AML-193 (cell line): ENCODE measurements at places on chromosomes 11 and 22.

DNA sequence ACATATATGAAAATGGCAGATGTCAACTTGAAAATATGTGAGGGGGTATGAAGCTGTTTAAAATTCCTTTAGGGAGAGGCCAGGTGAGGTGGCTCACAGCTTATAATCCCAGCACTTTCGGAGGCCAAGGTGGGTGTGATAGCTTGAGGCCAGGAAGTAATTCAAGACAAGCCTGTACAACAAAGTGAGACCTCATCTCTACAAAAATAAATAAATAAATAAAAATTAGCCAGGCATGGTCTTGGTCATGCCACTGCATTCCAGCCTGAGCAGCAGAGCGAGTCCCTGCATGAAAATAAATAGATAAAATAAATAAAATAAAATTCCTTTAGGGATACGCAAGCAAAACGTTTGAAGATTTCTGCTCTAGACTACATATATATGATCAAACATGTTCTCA, 38.1 kb upstream of the FAM181B start:
- DNase-seq: no peak

DNA sequence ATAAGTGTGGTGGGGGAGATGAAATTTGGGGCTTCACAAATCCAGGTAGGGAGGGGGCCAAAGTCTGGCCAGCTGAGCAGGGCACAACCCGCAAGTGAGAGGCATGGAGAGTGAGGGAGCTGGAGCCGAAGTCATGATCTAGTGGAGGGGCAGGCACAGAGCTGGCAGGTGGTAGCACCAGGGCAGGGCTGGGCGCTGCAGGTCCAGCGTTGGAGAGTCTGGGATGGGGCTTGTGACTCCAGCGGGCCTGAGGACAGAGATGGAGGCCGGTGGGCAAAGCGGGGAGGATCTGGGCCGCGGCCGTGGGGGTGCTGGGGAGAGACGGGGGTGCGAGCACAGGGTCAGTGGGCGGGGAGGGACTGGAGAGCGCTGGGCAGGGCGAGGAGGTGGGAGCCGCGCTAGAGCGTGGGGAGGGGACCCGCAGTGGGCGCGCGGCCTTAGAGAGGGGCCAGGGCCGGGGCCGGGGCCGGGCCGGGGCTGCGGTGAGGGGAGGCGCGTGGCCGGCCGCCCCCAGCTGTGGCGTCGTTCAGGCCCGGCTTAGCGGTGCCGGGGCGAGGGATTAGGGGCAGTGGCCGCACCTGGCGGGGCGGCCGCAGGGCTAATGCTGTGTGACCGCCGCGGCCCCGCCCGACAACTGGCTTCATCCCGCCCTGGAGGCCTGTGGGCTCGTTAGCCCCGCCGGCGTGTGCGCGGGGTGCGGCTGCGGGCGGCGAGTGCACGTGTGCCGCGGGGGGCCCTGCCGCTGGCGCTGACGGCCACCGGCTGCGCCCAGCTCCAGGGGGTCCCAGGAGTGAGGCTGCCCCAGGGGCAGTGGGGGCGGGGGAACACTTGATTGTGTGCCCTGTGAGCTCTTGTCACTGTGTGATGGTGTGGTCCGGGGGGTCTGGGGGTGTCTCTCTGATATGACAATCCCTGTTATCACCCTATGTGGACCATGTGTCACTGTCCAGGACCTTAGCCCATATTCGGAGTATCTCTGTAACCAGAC, 23.6 kb upstream of the MYOD1 start:
- DNase-seq: no peak

DNA sequence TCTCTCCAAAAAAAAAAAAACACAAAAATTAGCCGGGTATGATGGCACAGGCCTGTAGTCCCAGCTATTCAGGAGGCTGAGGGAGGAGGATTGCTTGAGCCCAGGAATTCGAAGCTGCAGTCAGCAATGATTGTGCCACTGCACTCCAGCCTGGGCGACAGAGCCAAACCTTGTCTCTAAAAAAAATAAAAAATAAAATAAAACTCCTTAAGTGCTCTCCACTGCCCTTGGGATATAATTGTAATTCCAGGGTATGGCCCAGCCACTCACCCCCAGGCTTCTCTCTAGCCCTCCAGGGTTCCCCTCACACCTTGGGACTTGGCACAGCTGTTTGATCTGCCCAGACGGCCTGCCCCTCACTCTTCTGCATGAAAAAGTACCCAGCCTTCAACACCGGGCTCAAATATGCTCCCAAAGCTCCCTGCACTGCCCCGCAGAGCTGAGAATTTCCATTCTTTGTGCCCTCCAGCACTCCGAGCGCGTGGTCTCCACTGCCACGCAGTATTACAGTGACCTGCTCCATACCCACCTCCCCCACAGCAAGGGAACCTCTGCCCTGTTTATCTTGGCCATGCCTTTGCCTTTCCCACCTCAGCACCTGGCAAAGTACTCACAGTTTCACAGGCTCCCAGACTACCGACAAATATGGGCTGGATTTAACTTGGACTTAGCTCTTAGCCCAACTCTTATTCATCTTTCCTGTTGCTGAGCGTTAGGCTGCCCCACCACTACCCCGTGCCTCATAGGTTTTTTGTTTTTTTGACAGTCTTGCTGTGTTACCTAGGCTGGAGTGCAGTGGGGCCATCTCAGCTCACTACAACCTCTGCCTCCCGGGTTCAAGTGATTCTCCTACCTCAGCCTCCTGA, 7.6 kb upstream of the FTH1 start:
- DNase-seq: no peak

DNA sequence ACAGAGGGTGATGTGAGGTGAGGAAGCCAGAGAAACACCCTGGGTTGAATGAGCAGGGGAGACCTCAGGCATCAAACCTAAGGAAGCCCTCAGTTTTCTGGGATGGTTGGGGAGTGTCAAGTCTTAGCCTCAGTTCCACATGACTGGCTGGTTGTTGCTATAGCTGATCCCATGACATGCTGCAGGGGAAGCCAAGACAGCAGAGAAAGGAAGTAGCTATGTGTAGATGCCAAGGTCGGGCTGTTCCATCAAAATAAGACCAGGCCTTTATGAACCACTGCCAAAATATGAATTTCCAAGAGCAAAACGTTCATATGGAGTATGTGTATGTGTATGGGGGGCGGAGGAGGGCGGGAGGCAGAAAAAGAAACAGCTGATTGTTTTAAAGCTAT, 11.6 kb downstream of the CD59 start:
- no peak for DNase-seq

DNA sequence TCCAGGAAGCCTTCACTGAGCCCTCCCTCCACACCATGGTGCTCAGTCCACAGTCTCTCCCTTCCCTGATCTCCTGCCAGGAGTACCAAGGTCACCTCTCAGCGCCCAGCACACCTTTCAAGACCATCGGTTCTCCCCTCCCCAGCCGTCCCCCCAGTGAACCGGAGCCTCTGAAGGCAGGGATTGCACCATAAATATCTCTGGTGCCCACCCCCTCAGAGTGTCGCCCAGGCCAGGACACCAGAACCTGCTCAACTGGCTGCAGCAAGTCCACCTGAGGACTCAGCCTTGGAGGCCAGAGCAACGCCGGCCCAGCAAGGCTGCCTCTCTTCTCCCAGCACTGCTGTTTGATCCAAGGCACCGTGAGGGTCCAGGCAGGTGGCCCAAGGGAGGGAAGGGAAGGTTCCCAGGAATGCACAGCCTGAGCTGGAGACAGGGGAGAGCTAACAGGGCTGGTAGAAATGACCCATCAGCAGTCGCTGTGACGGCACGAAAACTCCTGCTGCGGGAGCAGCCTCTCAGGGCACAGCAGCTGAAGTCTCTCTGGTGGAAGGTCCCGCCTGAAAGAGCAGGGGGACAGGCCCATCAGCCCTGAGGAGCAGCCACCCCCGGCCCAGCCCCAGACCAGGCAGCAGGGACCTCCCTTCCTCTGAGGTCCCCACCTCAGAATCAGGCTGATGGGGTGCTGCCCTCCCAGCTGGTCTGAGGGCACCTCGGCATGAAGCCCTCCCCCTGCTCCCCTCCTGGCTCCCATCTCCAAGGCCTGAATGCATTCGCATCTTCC, 80.3 kb downstream of the BUD13 start:
- no peak for DNase-seq

- DNase-seq: no peak
These were observed 87.6 kb upstream of the TIMP3 start for GRCh38 chr22:32713737-32714457.

GRCh38 chr11:18010977-18011586, 1.8 kb downstream of the SERGEF start:
- DNase-seq: no peak

DNA sequence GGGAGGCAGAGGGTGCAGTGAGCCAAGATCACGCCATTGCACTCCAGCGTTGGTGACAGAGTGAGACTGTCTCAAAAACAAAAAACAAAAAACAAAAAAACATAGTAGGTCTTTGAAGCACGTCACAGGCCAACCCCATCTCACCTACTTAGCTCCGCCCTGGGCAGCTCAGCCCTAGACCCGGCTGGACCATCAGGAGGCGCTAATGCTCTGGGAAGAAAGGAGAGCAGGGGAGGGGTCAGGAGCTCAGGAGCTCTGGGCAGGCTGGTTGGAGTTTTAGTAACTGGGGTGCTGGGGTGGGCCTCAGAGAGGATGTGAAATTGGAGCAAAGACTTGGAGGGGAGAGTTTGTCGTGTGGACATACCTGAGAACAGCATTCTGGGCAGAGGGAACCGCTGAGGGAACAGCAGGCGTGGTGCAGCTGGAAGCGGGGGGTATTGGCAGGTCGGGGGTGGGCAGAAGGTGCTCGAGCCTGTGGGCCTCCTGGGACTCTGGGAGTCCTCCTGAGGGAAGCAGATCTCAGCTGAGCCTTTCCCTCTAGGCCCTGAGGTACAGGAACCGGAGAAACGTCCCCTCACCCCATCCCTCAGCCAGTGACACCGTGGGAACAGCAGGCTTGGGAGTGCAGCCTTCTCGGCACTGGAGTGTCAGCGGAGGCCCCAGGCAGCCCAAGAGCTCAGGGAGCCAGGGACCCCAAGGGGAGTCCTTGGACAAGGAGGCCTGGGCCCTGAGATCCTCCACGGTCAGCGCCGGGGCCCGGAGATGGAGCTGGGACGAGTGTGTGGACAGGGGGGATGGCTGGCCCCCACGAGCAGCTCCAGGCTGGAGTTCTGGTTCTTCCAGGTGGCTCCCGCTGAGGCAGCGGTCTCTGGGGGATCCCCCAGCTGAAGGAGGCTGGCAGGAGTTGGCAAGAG, 2.2 kb upstream of the RPS6KA4 start:
- DNase-seq: peak; percentile 44

DNA sequence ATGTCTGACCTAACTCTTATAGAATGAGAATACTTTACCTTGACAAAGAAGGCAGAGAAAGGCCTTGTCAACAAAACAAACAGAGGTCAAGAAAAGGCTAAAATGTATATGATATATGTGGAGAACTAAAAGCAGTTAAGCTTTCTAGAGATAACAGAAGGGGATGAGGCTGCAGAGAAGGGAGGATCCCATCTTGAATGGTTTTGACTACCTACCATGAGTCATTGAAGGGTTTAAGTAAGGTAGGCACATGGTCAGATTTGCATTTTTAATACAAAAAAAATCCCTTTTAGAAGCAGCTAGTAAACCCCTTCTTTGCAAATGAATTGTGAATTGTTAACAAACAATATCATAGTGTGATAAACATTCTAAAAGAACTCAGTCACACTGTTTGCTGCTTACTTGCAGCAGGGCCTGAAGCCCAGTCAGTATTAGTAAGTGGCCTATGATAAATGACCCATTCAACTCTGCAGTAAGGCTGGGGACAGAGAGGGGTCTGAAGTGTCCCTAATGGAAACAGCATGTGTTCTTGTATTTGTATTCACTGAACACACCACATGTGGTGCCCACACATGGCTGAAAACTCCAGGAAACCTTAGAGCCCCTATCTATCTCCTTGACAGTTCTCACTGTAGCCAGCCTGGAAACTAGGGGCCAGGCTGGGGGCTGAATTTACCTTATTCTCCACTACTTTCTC, 328.8 kb upstream of the PITPNB start:
- DNase-seq: no peak

DNA sequence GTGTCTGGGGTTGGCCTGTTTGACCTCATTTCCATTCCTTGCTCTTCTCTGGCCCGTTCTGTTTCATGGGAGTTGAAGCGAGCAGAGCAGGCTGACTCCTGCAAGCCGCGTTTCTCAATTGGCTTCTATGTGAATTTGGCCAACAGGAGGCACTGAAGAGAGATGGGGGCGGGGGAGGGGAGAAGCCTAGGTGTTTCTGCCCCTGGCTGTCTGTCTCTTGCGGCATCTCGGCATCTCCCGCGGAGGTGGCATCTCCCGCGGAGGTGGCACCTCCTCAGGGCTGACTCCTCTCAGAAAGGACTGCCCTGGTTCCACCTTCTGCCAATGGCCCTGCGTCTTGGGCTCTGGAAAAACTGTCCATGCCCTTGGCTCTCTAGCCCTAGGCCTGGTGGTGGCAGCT, 125.6 kb upstream of the CSNK2A3 start:
- no peak for DNase-seq

- no peak for DNase-seq
These were observed 178.0 kb upstream of the BLID start for GRCh38 chr11:122294041-122294440.

DNA sequence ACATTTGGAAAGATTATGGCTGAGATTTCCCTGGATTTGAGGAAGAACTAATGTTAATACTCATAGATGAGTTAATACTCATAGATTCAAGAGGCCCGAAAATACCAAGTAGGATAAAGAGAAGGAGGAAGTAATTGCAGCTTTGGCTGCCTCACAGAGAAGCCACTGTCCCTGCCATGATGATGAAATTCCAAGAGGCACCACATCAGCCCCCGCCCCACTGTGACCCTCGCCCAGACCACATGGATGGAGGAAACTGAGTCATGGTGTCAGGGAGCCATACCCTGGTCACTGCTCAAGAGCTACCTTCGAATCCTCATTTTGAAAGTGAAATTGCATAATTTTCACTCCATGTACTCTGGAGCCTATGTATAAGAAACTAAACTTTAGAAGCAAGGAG, 92.9 kb upstream of the SLC22A12 start:
- peak; percentile 26 for DNase-seq

DNA sequence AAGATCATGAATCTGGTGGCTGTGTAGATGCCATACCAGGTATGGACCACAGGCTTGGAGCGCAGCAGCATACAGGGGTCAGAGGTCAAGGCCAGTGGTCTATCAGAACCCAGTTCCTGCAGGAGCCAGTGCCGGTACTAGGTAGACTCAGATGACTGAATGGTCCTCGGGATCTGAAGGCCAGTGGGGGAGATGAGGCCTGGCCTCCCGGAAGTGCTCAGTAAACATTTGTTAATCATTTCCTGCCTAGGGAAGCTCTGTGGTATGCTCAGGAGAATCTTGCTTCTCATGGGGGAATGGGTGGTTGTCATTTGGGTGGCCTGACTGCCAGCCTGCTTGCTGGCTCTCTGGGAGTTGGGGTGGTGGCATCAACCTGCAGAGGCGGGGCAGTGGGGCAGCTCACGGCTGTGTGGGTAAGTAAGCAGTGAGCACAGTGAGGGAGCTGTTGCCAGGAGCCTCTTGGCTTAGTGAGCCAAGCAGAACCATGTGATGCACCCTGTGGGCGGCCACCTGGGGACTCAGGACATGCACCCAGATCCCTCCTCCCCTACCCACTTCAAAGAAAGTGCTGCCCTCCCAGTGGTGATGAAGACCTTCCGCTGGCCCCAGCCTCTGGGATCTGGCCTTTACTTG, 33.0 kb downstream of the PTPRJ start:
- peak; percentile 85 for DNase-seq
